Stimulated activated CD4-positive, alpha-beta T cell treated with anti-CD3 and anti-CD28 coated beads, TNF-alpha, amount 100 ng/mL, for 24 hours (primary cell): ENCODE measurements at places on chromosomes 4 and X.

DNA sequence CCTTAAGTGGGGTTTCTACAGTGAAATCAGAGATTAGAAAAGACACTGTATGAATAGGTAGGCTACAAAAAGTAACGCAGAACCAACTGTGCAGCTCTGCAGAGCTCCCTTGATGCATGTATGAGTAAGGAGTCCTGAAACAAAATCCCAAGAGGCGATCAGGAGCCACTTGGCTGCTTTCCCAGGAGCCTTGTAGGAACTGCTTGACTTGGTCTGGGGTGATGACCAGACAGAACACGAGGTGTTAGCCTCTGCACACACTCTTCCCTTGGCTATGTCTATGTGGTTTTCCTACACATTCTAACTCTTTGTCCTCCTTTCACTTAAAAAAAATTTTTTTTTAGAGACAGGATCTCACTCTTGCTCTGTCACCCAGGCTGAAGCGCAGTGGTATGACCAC is 22.8 kb upstream of the AP1S2 start:
- no peak for DNase-seq

- no peak for DNase-seq
Measured at GRCh38 chr4:115770046-115770543, 656.7 kb upstream of the NDST4 start.

DNA sequence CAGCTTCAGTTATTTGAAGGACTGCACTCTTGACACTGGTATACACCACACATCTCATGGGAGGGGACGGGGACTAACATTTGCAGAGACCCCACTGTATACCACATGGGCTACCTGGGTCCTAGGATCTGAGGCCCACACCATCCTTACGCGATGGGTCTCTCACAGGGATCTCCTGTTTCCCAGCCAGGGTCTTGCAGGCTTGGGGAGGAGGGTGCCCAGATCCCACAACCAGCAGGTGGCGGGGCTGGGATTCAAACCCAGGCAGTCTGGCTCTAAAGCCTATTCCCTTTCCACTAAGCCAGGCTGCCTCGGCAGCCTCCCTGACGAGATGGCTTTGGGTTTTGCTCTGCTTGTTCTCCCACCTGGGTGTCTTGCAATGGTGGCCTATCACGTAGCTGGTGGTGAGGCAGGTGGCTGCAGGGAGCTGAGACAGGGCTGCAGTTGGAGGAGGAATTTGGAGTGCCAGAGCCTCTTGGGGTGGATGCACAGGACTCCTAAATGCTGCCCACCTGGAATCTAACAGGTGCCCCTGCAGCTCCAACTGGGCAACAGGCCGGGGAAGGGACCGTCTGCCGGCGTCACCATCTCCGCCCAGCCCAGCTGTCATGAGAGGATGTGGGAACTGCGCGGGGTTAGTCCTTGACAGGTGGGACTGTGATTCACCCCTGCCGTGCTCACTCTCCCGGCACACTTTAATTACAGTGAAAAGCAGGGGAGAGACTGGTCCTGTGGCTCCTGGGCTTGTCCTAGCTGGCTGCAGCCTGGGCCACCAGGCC is 110.7 kb downstream of the PSAPL1 start:
- no peak for DNase-seq

GRCh38 chr4:8238036-8238511 is 31.5 kb upstream of the HTRA3 start:
- DNase-seq: no peak

GRCh38 chr4:107283587-107284559 is 247.8 kb upstream of the DKK2 start:
- no peak for DNase-seq
